Subcutaneous adipose tissue (tissue), 4 donors: ENCODE measurements at places on chromosomes 7 and 10. TPM values are rescaled to one million over a fixed set of nuclear protein-coding genes. Genes with fewer than 3 reads are reported as not detected.

HKDC1 gene
- total RNA-seq, result 0.17 TPM

GET4 gene
- 18.4 TPM for total RNA-seq

CAMK1D gene
- total RNA-seq, result 8.8 TPM

PBLD gene
- 13.8 TPM for total RNA-seq

OR6V1 gene
- not detected for total RNA-seq

FUOM gene
- 26.2 TPM for total RNA-seq

SH2B2 gene
- 3.4 TPM for total RNA-seq

PGAM2 gene
- 4.3 TPM for total RNA-seq

TAS2R4 gene
- 0.51 TPM for total RNA-seq

RELN gene
- 0.57 TPM for total RNA-seq

PSTK gene
- 2.9 TPM for total RNA-seq

KMT2C gene
- 72.2 TPM for total RNA-seq

HSPA12A gene
- 18.0 TPM for total RNA-seq

GIMAP4 gene
- total RNA-seq, result 69.1 TPM

CFTR gene
- not detected for total RNA-seq
